ENCODE measurements at places on chromosomes 4 and X.

- DNase-seq, result peak; percentile 62
These were observed at the start of gene STK32B for GRCh38 chr4:5051278-5052203. STK32B (plus strand) TSS chr4:5051480.

- no peak for DNase-seq
These were observed 12.5 kb downstream of the MORC4 start for GRCh38 chrX:106987488-106987887.

DNA sequence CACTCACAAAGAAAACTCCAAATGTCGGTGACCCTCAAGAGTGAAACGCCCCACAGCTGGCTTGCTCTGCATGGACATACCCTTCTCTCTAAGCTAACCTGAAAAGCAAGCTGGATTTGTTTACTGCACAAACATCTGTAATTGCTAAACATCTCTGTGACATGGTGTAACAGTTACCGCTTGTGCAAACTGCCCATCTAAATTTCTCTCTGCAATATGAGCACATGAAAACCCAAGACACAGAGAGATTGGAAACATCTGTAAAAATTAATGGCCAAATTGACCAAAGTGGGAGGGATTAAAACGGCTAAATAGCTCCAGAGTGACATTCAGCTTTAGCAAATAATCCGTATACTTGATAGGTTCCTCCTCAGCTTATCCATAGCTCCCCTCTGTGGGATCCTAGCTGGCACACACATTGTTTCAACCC lies 155.0 kb upstream of the MAP3K15 start:
- DNase-seq, result no peak

- DNase-seq, result no peak
These were observed 23.2 kb upstream of the MRFAP1 start for GRCh38 chr4:6617246-6617645.

DNA sequence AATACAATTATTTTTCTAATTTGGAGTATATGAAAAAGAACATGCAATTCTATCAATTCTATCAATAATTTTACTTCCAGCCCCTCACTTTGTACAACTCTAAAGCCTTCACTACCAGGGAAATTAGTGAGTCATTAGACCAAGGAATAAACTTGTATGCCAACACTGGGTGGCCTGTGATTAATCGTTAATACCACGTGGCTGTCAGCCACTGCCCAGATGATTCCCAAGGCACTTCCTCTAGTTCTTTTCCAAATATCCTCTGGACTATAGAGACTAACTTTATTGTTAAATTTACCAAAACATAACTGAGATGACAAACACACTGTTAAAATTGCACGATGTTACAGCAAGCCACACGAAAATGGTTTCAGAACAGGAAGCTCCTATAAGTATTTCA lies 45.7 kb downstream of the MID1 start:
- DNase-seq, result no peak

GRCh38 chrX:151901826-151902225 lies 10.9 kb upstream of the MAGEA4 start:
- DNase-seq, result no peak

GRCh38 chr4:48815483-48815882 lies 15.4 kb upstream of the OCIAD1 start:
- DNase-seq, result no peak

GRCh38 chrX:145953628-145954027 lies 136.0 kb downstream of the SLITRK2 start:
- no peak for DNase-seq

DNA sequence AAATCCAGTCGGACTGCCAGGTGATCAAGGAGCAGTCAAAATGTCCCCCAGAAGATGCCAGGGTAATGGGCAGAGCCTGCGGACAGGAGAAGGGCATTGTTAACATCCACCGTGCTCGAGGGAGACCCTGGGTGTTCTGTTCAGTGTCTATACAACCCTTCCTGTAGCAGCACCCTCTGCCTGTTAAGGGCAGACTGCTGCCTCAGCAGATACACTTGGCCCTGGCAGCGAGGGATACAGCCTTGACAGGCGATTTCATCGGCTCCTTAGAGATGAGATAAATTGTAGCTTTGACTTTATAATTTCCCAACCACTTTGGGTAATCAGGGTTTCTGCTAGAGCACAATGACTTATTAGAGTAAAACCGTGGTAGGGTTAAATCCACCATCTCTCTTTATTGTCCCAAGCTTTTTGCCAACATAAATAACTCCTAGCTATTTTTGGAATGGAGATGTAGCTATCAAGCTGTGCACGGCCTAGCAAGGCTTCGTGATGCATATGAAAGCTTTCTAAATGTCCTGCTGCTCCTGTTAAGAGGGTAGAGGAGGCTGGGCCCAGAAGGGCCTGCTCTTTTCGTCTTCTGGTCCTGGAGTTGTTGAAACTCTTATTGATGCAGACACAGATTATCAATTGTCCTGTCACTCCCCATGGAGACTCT lies 195.9 kb downstream of the CPEB2 start:
- DNase-seq, result peak; percentile 59

DNA sequence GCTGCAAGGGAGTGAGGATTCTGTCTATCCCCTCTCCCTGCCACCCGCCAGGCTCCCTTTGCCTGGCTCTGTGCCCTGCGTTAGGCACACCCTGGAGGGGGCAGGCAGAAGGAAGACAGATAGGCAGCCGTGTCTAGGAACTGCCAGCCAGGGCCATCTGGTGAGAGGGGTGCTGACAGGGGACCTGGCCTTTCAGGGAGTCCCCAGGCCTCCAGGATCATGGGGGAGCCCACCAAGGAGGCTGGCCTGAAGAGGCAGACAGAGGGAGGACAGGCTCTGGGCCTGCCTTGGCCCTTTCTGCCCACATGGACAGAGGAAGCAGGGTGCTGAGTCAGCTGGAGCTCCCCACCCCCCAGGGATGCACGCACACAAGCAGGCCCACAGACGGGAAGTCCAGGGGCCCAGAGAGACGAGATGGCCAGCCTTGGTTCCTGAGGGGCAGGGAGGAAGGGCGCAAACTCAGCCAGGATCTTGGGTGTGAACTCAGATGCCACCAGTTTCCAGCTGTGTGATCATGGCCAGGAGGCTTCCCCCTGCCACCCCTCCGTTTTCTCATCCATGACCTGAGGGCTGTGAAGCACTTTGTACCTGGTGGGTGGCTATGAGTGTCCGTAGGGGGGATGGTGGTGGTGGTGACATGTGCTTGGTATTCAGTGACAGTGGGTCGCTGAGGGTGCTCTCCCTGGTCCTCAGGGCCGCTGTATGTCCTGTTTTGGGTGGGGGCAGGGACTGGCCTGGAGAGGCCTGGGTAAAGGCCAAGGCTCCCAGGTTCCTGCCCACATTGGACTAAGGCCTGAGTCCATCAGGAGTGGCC lies 1.8 kb downstream of the SH3BP2 start:
- DNase-seq, result no peak

DNA sequence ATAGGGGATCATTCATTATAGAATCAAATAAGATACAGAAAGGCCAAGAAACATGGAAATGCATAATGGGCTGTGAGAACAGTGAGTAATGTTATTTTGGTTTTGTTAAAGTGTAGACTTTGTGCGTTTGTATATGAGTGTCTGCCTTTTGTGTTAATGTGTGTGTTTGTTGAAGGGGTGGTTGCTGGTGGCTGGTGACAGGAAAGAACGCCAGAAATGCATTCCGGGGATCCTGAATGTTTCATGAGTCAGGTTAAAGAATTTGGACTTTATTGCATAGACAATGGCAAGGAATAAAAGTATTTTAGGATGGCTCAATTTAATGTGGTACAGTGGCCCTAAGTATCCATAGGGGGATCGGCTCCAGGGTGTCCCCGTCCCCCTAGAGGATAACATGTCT lies 1228.9 kb downstream of the PCDH7 start:
- DNase-seq, result no peak

- DNase-seq, result no peak
These were observed 1.9 kb downstream of the DHRSX start for GRCh38 chrX:2498781-2499302.

GRCh38 chr4:54971474-54971950 lies 153.9 kb downstream of the KDR start:
- DNase-seq, result no peak

DNA sequence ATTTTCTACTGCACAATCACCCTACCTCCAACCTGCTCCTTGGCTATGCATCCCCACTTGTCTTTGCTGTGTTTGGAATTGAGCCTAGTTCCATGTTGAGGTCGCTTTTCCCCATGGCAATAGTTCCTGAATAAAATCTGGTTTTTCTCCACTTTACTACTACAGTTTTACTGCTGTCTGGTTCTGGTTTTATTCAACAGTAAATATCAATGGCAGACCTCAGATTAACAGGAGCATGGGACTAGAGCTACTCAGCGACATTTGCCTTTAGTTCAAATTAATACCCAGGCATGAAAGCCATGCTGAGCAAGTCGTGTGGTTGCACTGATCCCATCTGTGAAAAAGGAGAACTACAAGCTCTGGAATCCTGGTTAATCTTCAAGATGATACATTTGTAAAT lies 460.3 kb downstream of the GRXCR1 start:
- DNase-seq, result no peak

- DNase-seq, result no peak
These were observed 280.6 kb downstream of the PPP3CA start for GRCh38 chr4:101066626-101067170.

DNA sequence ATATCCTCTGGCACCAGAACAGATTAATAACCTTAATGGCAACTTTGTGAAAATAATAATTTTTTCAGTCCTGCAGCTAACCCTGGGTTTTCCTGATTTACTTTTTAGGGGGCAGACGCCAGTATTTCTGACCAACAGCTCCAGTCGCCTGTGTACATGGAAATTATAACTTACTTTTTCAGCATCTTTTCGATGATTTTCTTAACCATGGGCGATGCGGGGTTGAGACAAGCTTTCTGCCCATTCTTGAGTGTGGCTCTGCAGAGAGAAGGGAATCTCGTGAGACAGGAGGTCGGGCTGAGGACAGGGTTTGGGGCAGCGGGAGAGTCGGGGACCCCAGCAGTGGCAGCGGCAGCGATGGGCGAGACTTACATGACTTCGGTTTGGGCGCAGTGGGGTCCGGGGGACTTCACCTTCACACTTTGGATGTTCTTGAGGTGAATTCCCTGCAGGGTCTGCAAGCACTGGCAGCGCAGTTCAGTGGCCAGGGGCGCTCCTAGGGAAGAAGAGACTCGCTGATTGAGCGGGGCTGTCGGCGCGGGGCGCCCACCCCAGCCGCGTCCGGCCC lies 484 bp downstream of the CXCL2 start:
- no peak for DNase-seq

- no peak for DNase-seq
These were observed 557.6 kb upstream of the DIPK2B start for GRCh38 chrX:45758319-45758718.

DNA sequence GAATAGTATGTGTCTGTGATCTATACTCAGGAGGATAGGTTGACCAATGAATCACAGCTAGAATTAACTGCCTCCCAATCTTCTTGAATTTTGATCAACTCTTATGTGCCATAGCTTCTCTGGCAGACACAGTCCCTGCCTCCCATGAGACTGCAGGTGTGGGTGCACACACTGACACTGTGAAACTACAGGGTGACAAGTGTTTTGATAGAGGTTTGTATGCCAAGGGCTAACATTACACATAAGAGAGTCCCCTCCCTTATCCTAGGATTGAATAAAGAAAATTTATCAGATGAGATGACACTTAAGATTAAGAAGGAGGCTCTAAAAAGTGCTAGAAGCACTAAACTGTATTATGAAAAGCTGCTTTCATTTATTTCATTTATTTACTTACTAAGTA lies 218.4 kb upstream of the BMP3 start:
- DNase-seq, result no peak

GRCh38 chr4:127656047-127656680 lies 23.4 kb downstream of the INTU start:
- DNase-seq, result no peak

DNA sequence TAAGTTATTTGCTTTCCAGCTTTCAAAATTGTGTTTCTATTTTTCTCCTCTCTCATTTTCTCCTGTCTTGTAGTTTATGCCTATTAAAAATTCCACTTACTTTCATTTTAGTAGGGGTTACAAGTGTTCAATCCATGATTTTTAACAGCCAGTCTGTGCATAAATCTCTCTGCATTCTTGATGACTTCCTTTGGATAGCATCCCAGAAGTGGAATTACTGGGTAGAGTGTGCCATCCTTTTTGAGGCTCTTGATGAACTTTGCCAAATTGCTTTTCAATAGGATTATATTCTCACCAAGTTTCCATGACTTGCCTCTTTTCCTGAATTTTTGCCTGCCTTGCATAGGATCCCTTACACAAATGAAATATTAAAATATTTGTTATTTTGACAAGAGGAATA lies 58.5 kb downstream of the DIPK2B start:
- DNase-seq, result no peak

DNA sequence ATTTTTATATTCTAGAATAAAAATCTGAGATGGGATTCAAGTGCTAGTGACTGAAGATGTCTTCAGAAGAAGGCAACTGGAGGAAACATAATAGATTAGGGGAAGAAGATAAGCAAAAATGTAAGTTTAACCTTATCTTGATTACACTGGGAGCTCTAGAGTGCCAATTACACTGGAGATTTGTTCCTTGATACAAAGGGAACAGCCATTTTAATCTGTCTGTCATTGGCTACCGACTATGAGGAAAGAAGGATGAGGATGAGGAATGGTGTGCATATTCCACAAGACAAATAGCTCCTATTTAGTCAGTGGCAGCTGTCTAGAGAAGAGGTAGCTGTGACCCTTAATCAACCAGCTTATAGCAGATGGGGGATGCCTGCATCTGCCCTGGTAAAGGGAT lies 1034.5 kb upstream of the IGFBP7 start:
- no peak for DNase-seq

DNA sequence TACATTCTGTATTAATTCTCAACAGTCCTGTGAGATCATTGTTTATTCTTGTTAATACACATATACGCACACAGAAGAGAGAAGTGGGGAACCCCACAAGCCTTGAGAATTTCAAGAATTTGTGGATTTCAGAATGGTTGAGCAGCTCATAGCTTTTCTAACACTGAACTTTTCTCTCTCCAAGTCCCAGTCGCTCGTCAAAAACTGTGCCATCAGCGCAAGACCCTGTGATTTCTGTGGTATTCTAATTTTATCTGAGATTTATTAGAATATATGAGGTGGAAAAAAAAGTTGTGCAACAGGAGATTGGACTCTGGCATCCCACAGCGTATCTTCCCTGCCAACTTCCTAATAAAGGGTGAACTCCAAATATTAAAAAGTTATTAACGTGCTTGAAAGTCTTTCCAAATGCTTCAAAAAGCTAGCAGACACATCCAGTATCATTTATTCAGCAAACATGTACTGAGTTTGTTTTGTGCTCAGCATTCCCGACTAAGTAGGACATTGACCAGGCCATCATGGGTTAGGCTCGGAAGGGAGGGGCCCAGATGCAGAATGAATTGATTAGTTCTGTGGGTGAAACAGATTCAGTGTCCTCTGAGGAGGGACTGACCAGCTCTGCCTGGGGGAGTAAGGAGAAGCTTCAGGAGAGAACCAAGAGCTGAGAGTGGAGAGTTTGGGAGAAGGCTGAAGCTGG lies 165.6 kb downstream of the CBR4 start:
- no peak for DNase-seq

- no peak for DNase-seq
These were observed 66.6 kb upstream of the HS3ST1 start for GRCh38 chr4:11495291-11495690.

GRCh38 chr4:157994863-157995262 lies 178.0 kb downstream of the GASK1B start:
- DNase-seq, result no peak
